ENCODE measurements at places on chromosomes 3 and 15.

DNA sequence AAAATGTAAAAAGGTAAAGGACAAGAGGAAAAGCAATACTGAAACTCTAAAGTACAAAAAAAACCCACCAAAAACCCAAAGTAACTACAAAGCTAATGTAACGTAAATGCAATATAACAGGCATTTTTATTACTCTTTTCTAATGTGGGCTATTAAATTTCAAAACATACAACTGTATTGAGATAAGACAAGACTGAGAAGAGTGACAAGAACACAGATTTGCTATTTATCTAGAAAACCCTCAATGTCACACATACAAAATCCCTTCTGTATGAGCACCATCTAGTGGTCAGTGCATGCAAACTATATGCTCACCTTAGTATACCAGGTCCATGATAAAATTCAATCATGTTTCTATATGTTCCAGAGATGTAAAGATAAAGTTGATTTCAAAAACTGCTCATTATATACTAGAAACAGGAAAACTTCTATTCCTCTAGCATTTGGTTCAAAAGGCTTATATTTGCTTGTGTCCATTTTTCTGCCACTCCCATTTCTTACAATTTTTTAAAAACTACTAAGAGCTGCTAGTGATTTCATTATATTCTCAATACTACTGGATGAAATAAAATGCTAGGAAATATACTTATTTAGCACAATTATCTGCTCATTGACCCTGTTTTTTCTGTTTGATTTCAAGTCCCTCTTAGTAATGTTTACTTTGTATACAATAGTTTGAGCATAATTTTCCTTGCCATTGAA is 111.4 kb downstream of the DLG1 start:
- DNase-seq: peak; percentile 83

DNA sequence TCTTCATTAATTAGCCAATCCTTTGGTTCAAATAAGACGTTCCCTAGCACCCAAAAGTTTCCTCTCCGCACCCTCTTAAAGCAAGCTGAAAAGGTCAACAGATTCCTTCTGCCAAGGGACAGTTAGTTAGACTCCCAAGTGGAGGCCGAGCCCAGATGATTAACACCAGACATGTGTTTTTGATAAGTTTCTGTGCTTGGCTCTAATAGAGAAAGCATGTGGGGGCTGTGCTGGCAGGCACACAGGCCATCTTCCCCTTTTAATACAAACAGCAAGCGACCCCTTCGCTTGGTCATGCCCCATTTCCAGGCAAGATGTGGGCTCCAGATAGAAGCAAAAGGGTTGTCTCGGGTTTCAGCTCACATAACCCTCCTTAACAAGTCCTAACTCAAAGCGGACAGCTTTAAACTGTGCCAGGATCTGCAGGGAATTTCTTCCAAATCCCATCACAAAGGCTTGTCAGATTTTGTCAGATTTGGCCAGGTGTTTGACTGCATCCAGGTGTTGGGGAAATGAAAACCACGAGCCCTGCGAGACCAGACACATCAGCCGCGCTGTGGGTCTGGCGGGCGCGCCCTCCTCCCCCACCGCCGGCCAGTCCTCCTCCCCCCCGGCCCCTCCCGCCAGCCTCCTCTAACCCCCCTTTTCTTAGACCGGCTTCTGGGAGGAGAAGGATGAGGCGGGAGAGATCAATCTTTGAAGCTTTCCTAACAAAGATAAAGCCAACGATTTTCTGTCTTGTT is 3.3 kb downstream of the HES1 start:
- DNase-seq: peak; percentile 76

GRCh38 chr3:168003911-168004310 is 91.8 kb downstream of the GOLIM4 start:
- no peak for DNase-seq

- no peak for DNase-seq
Measured at GRCh38 chr3:170483485-170484262, 65.0 kb downstream of the CLDN11 start.
